DMS53 (cell line): ENCODE measurements at places on chromosomes 2 and 18.

- DNase-seq: no peak
Measured at GRCh38 chr2:99928470-99929053, 213.8 kb downstream of the AFF3 start.

DNA sequence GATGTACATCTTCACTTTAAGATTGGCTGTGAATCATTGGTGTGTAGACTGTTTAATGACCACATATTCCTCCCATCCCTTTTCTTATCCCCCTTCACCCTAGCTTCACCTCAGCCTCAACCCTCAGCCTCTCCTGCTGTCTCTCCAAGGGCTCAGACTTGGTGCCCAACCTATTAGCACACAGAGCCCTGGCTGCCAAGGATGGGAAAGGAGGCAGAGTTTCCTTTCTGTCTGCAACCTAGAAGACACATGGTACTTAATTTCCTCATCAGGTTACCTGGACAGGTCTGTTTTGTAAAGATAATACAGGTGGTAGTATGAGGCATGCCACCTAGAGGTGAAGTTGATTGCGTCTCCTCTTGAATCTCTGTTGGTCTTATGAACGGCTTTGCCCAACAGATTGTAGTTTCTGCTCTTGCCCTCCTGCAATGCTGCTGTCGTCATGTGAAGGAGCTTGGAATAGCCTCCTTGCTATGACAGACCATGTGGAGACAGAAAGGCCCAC lies 44.5 kb upstream of the RMND5A start:
- DNase-seq: peak; percentile 77

DNA sequence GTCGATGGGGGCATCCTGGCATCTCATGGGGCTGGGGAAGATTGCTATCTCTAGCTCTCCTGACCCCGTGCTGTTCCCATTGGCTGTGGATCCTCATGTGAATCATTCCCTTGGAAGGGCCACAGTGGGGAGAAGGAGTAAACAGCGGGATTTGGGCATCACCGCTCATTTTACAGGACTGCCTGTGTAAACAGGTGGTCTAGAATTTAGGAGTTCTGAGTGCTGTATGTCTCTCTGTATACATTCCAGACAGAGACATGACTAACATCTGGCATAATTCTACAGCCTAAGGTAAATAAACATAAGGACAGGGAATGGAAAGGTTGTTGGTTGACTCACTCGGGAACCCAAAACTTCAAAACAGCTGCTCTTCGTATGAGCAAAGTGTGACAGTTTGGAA lies 92.7 kb downstream of the COPS8 start:
- DNase-seq: peak; percentile 73

DNA sequence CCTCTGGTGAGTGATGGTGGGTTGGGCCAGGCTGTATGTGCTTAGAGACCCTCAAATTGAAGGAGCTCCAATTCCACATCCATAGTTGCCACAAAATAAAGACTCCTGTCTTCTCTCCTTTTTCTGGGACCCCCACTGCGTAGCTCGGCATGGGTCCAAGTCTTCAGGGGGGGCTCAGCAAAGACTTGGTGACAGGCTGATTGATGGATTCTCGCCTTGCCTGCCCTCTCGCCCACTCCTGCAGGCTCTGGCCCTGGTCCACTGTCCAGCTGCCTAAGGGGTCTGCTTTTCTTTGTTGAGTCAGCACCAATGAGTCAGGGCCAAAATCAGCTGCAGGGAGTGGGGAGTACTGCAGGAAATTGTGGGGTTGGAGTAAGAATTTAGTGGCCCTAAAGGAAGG lies 21.5 kb downstream of the RPL37A start:
- DNase-seq: no peak

DNA sequence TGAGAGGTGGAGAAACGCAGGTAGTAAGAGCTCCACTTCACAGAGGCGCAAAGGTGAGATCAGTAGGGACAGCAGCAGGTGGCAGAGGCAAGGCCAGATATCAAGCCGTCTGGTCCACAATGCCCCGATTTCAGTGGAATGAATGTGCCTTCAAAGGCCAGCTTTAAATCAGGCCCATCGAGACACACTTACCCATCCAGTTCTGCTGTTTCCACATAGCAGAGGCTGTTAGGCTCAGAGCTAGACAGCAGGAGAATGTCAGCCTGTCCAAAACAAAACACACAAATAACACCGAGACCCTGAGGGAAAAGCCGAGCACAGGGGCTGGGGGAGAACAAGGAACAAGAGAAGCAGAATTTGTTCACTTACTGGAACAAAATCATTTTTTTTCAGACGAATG lies 75.8 kb upstream of the NARS1 start:
- no peak for DNase-seq
